ENCODE measurements at places on chromosomes 2 and 18.

DNA sequence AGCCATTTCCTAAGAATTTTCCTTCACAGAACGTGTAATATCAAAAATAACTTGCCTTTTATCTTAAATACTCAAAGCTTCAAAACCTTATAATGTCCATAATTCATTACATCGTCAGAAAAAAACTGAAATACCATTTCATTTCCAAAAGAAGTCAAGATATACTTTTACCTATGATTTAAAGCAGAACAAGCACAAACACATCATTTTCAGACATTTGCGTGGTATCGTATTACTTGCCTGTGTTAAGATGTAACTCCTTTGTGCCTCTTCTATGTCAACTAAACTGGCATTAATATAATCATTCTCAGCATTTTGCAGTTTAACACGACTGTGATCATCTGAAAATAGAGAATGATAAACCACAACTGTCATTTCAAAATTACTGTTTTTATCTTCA is 47.5 kb downstream of the PTPN2 start:
- ATAC-seq, result no peak

- ATAC-seq, result no peak
Observed at GRCh38 chr2:140593132-140593531, 1537.7 kb downstream of the LRP1B start.

DNA sequence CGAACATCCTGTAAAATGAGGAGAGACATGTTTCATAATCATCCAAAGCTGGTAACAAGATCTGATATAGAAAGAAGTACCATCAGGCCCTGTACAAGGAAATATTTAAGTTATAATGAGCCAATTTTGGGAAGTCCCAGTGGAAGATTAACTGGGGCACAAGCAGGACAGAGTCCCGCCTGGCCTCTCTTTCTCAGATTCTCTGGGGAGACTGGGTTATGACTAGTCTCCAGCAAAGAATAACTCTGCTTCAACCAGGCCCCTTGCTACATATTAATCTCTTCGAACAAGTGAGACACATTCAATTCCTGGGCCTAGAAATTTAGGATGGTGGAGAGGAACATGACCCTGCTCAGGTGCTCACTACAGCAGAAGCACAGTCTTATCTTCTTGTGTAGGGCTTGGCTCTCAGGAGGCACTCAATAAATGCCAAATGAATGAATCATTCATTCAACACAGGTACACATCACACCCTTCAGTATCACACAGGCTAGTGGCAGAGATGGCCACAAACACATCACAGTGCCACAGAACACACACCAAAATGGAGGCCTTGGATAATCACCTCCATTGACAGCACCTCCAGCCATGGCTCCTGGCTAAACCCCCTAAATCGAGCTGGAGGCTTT is 46.4 kb upstream of the RNF152 start:
- no peak for ATAC-seq

- ATAC-seq, result no peak
Observed at GRCh38 chr2:628651-629050, 48.6 kb downstream of the TMEM18 start.
